ENCODE measurements at places on chromosomes 11 and 22.

GRCh38 chr11:61567286-61568061 is 13.4 kb downstream of the SYT7 start:
- DNase-seq: peak; percentile 69

DNA sequence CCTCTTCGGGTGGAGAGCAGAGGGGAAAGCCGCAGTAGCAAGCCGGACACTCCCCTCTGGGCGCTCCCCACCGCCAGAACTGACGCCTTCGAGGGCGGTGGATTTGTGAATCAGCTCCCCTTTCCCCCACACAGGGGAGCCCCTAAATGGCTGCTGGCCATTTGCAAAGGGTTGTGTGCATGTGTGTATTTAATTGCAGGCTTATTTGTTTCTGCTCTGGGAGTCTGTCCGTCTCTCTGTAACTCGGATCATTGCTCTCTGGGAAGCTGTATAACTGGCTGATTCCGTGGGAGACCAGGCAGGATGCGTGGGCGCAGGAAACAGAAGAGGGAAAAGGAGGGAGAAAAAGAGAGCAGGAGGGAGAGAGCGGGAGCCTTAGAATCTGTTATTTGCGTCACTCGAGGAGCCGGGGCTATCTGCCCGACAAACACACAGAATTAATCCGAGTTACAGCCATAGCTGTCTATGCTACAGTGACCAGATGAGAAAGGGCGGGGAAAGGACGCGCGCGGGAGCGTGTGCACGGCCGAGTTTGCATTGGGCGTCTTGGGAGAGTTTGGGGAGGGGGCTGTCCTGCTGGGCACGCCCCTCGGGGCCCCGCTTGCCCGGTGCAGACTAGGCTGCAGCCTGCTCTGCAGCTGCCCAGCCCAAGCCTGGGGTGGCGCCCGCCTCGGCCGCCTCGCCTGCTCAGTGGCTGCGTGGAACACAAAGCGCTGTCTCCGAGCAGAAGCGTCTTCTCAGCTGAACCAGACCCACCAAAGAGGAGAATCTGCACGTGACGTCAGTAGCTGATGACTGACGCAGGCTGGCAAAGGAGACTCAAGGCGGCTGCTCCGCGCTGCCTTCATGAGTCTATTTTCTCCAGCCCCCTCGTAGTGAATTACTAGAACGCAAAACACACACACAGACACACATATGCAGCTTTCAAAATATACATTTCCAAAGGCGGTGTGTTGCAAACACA is 105.3 kb upstream of the HSD17B12 start:
- DNase-seq: peak; percentile 12

DNA sequence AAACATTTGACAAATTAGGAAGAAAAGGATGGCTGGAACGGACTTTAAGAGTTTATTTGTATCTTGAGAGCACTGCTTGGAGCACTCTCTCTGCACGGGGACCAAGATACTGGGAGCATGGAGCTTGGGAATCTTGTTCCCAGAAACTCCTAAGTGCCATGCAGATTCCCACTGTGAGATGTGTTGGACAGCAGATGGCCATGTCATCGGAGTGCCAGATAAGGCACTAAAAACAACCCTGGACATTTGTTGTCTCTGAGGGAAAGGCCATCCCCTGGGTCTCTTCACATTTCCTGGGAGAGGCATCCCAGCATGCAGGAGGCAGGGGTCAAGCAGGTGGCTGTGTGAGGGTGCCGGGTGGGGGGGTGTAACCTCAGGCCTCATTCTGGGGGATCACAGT is 2.9 kb downstream of the KIRREL3 start:
- DNase-seq: no peak

DNA sequence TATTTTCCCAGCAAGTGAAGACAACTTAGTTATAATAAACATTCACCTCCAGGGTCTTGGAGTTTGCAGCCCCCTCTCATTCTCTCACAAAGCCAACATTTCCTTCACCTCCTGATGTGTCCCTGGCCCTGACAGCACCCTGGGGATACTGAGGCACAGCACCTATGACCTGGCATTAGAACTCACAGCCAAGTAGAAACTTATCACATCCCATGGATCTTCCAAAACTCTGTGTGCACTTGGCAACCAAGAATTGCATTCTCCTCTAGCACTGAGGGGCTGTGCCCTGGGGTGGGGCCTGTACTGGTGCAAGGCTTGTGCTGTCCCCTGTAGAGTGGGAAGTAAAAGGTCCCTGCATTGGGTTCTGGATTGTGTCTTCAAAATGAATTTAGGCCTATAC is 116.7 kb upstream of the IGLL5 start:
- no peak for DNase-seq

GRCh38 chr22:17101475-17102296 is 16.9 kb downstream of the IL17RA start:
- no peak for DNase-seq

DNA sequence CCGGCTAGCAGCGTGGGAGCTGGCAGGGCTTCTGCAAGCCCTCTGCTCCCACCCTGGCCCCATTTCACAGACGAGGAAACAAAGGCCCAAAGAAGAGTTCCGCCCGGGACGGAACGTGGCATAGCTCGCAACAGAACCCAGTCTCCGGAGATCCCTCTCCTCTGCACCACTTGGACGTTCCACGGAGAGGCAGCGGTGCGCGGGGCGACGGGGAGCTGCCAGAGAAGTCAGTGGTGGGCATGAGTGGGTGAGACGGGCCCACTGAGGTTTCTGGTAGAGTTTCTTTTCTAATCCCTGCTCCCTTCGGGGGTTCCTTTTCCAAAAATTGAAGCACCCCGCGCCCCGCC is 554 bp upstream of the NECTIN1 start:
- no peak for DNase-seq

DNA sequence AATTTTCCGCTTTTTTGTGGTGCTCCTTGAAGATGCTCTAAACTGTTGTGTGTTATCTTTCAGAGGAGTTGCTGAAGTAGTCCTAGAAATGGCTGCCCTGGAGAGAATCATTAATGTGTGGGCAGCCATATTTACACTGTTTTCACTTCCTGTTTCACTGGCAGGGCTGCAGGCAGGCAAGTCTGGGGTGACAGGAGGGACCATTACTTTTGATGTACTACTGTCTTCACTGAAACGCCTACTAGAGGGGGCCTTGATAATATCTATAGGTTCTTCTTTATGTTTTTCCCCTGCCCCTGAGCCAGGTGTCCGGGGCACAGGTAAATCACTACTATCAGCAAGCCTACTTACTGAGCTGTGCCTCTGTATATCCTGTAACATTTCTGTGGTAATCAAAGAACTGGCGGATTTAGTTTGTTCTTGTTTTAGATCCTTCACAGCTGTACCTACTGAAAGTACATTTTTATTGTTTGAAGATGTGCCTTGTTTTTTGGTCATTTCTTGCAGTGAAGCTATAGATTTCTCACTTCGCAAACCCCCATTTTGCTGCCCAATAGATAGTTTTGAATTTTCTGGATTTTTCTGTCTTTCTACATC is 39.7 kb downstream of the ACAT1 start:
- no peak for DNase-seq

DNA sequence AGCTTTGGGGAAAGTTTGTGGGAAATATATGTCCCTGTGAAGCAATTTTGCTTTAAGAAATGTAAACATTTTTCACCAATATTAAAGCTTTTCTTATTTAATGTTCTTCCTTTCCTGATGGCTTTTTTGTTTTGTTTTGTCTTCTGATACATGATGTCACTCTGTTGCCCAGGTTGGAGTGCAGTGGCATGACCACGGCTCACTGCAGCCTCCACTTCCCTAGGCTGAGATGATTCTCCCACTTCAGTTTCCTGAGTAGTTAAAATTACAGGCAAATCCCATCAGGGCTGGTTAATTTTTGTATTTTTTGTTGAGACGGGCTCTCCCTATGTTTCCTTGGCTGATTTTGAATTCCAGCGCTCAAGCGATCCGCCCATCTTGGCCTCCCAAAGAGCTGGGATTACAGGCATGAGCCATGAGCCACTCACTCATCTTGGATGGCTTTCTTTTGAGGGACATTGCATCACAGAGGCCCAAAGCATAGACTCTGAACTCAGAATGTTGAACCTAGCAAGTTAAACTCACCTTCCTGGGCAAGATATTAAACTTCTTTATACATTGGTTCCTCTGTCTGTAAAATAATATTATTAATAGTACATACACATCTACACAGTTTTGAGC is 651 bp upstream of the CARD16 start:
- DNase-seq: no peak

DNA sequence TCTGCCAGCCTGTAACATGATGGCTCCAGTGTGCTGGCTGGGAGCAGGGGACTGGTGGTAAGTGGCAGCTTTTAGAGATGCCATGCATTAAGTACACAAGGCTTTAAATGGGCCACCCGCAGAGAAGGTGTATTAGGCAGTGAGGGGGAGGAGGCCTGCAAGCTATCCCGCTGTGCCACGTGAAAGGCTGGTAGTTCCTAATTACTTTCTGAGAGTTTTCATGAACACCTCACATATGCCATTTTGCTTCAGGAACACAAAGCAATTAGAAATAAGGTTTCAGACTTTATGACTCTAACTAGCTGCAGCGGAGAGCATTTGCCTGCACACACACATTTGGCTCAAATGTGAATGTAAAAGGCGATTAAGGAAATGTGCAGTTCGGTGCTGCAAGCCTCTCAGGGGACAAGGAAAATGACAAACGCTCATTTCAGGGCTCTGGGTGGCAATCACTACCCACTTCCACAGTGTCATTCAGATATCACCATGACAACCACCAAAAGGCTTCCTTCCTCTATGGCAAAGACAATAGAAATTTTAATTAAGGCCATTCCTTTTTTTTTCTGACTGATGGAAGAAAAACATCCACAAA is 116.6 kb downstream of the PLEKHA7 start:
- no peak for DNase-seq

Data from CD4-positive, alpha-beta memory T cell (primary cell).